ENCODE measurements at places on chromosomes 7 and 10.

GRCh38 chr7:27207348-27207985 is 7.6 kb upstream of the HOXA13 start:
- no peak for DNase-seq

GRCh38 chr7:122919643-122920181 is 33.5 kb upstream of the CADPS2 start:
- DNase-seq: no peak

DNA sequence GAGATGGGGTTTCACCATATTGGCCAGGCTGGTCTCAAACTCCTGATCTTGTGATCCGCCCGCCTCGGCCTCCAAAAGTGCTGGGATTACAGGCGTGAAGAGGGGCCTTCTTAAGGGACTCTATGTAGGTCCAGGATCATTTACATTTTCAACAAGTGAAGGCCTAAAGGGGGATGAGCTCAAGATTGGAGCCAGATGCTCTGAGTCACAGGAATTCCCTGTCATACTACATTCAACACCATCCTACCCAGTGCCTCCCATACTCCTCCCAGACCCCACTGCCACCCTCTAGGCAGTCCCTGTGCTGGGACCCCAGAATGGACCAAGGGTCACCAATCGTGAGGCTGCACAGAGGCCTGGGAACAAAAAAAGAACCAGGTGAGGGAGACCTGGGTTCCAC is 29.9 kb downstream of the CYTH3 start:
- DNase-seq: no peak

DNA sequence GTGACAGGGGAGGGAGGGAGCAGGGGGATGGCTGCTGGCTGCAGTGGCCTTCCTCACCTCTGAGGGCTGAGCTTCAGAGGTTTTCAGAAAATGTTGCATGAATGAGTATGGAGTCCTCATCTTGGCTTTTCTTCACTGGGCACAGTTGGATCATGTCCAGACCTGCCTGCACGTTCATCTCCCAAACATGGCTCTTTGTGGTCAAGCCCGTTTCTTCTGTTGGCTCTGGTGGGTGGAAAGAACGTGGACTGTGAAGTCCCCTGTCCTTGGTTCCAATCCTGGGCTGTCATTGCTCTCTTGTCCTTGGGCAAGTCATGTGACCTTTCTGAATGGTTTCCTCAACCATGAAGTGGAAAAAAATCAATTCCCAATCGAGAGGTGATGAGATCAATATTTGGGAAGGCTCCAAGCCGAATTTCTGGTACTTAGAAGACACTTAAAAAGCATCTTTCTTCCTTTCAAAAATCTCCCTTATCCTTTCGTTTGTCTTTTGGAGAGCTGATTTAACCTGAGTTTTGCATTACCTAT is 34.5 kb downstream of the TSPAN14 start:
- no peak for DNase-seq

DNA sequence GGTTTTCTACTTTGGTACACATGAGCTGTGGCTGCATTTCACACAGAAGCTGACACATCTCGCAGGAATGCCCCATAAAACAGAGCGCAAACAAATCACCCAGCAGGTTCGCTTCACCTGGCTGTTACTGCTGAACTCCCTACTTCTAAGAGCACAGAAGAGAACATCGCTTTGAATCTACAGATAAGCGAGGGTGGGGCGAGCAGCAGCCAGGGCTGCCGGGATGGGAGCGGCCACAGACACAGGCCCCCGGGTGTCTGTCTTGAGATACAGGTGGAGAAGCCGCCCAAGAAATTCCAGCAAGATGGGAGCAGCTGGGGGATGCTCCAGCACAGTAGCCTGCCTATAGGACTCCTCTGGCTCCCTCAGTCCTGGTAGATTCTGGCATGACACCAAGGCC is 27.4 kb downstream of the OGDHL start:
- no peak for DNase-seq

DNA sequence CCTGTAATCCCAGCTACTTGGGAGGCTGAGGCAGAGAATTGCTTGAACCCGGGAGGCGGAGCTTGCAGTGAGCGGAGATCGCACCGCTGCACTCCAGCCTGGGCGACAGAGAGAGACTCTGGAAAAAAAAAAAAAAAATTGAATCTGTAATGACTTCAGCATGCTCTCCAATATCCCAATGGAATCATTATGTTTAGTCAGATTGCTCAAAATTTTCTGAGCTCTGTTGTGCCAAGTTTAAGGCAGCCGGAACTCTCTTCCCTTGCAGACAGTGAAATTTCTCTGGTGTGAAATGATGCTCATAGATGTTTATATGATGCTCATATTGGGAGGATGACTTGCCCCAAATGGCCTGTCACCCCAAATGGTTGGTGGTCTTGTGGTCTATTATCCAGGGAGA is 180.9 kb downstream of the CTTNBP2 start:
- DNase-seq: no peak

GRCh38 chr7:22633286-22633953 is 93.6 kb upstream of the IL6 start:
- no peak for DNase-seq

DNA sequence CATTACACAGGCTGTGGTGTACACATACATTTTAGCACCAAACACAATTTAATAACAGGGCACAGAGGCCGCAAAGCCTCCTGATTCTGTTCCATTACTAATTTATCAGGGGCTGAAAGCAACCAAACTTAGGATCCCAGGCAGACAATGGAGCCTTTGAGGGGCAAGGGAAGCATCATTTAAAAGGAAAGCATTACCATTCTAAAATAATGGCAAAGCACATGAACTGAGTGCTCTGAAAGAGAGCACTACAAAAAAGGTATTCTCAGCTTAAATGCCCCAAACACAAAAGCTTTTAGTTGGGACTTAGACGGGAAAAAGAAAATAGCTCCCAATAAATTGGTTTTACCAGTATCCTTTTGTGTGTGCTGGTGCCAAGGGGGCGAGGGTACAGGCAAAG is 282.0 kb upstream of the ETV1 start:
- DNase-seq: no peak

Measured in 8988T (cell line).